ENCODE measurements at places on chromosomes 12 and 14. TPM values are rescaled to one million over a fixed set of nuclear protein-coding genes. Genes with fewer than 3 reads are reported as not detected.

GRCh38 chr12:69167648-69168165, 71.7 kb upstream of the CPSF6 start:
- no peak overlapping the region for H3K4me3 ChIP-seq
- no peaks in the 10 kb centered on the region for H3K4me1 ChIP-seq
- no peak for DNase-seq
- no peak overlapping the region for H3K27ac ChIP-seq
- no peaks in the 10 kb centered on the region for H3K27me3 ChIP-seq
- H3K36me3 ChIP-seq: no peaks in the 10 kb centered on the region

KLHDC1 gene
- total RNA-seq: 14.8 TPM

DNA sequence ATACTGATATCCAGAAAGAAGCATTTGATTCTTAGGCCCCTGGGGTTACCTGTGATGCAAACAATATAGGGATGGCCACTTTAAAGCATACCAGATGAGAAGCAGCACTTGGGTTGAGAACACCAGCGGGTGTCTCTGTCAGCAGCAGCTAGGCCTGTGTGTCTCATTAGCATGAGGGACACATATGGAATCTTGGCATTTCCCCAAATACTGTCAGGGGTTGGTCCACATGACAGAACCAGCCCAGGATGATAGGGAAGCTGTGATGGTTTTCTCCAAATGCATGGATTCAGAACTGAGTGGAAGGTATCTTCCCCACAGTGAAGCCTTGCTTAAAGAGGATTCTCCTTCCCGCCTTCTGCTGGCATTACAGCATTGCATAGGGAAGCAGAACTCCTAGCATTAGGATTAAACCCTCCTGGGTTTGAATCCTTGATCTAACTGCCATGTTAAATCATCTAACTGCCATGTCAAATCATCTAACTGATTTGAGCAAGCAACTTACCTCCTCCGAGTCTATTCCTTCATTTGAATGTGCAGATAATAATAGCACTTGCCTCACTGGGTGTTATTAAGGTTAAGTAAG, 111.5 kb upstream of the WSCD2 start:
- no peak overlapping the region for H3K27ac ChIP-seq
- no peaks in the 10 kb centered on the region for H3K36me3 ChIP-seq
- no peaks in the 10 kb centered on the region for H3K4me1 ChIP-seq
- no peak overlapping the region for H3K4me3 ChIP-seq
- DNase-seq: no peak

KRT80 gene
- total RNA-seq: 1.6 TPM

MANSC1 gene
- total RNA-seq: 47.6 TPM

GRCh38 chr12:15971211-15971610, 60.1 kb downstream of the DERA start:
- H3K4me3 ChIP-seq: no peak overlapping the region
- H3K27me3 ChIP-seq: no peaks in the 10 kb centered on the region
- DNase-seq: no peak
- no peak overlapping the region for H3K27ac ChIP-seq
- H3K4me1 ChIP-seq: no peaks in the 10 kb centered on the region

GRCh38 chr12:114916541-114916940, 232.6 kb upstream of the TBX3 start:
- no peaks in the 10 kb centered on the region for H3K36me3 ChIP-seq
- no peak for DNase-seq
- no peak overlapping the region for H3K27ac ChIP-seq
- no peaks in the 10 kb centered on the region for H3K4me1 ChIP-seq
- no peaks in the 10 kb centered on the region for H3K27me3 ChIP-seq
- H3K4me3 ChIP-seq: no peak overlapping the region

DNA sequence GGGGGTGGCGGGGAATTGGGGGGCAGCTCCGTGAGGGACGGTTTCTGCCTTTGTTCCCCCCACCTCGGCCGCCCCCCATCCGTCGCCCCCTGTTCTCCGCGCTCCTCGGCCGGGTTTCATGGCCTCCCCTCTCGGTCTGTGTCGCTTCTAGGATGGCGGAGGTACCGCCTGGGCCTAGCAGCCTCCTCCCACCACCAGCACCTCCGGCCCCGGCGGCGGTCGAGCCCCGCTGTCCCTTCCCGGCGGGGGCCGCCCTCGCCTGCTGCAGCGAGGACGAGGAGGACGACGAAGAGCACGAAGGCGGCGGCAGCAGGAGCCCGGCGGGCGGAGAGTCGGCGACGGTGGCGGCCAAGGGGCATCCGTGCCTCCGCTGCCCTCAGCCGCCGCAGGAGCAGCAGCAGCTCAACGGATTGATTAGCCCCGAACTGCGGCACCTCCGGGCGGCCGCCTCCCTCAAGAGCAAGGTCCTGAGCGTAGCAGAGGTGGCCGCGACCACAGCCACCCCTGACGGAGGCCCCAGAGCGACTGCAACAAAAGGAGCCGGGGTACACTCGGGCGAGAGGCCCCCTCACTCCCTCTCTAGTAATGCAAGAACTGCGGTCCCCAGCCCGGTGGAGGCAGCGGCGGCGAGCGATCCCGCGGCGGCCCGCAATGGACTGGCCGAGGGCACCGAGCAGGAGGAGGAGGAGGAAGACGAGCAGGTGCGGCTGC, 575 bp downstream of the NAA30 start:
- H3K36me3 ChIP-seq: no peaks in the 10 kb centered on the region
- DNase-seq: peak; percentile 40
- peaks cover 25% of the 10 kb centered on the region for H3K4me1 ChIP-seq
- peak overlapping the region; percentile 73 for H3K27ac ChIP-seq
- H3K27me3 ChIP-seq: no peaks in the 10 kb centered on the region
- peak overlapping the region; percentile 89 for H3K4me3 ChIP-seq

GLT1D1 gene
- total RNA-seq: 0.13 TPM

DNA sequence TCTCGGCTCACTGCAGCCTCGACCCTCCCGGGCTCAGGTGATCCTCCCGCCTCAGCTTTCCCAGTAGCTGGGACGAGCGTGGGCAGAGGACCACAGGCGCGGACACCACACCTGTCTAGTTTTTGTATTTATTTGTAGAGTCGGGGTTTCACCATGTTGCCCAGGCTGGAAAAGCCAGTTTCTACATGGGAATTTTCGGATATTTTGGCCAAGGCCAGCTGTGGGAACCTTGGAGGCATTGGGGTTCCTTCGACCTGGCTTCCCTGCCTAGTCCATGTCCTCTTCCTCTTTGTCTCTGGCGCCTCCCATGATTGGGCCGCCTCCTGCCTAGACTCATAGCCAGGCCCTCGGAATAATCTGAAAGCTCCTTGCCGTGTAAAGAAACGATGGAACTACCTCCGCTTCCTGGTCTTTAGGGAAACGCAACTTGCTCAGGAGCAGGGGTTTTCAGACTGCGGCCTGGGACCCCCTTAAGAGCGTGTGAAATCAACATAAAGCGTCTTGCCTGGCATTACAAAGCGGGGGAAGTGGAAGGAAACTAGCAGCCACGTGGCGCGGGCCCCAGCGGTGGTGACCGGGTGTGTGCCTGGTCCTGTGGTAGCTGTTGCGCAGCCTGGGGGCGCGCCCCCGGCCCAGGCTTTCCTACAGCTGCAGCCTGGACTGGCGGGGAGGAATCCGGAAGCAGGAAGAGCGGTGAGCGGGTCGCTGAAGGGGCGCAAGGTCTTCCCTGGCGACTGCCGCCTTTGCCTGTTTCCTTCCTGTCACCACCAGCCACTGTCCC, 1.4 kb upstream of the HSP90AA1 start:
- peak overlapping the region; percentile 98 for H3K27ac ChIP-seq
- peaks cover 41% of the 10 kb centered on the region for H3K4me1 ChIP-seq

DNA sequence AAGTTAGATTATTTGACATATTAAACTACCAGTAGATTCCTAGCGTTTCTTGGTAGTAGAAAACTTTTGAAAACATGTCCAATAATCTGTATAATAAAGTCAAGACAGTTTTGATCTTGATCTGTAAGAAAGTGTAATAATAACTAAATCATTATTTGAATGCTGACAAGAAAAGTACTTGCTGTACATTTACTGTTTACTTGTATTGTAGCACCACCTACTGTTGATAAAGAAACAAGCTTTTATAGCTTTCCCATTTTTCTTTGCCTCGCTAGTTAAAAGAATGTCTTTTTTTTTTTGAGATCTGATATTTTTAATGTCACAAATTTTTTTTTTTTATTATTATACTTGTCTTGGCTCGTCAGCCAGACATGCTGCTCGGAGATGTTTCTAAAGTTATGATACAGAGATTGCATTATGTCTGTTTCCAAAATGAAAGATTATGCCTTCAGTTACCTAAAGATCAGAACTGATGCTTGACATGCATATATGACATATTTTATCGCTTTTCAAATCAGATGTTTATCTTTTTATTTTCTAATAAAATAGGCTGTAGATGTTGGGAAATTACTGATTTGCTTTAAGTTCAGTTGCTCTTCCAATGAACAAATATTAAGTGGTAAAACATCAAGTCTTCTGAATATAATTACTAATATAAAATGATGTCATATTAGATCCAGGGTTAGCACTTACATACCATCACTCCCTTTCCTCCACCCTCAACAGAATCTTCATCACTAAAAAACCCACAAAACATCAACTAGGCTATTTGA, 140.5 kb downstream of the AKAP6 start:
- no peaks in the 10 kb centered on the region for H3K27me3 ChIP-seq
- H3K36me3 ChIP-seq: no peaks in the 10 kb centered on the region
- H3K27ac ChIP-seq: no peak overlapping the region
- no peak overlapping the region for H3K4me3 ChIP-seq
- H3K4me1 ChIP-seq: peaks cover 18% of the 10 kb centered on the region

DDX23 gene
- total RNA-seq: 59.4 TPM

ITGA5 gene
- total RNA-seq: 62.7 TPM

GRCh38 chr12:9114946-9115345, 773 bp downstream of the A2M start:
- H3K27me3 ChIP-seq: no peaks in the 10 kb centered on the region
- no peaks in the 10 kb centered on the region for H3K4me1 ChIP-seq
- no peaks in the 10 kb centered on the region for H3K36me3 ChIP-seq
- H3K4me3 ChIP-seq: no peak overlapping the region
- peak overlapping the region; percentile 24 for H3K27ac ChIP-seq
- DNase-seq: no peak

LMNTD1 gene
- 2.3 TPM for total RNA-seq

GRCh38 chr12:78229591-78230101, 399.0 kb downstream of the NAV3 start:
- no peaks in the 10 kb centered on the region for H3K36me3 ChIP-seq
- no peaks in the 10 kb centered on the region for H3K4me1 ChIP-seq
- H3K4me3 ChIP-seq: no peak overlapping the region
- peak; percentile 15 for DNase-seq
- no peaks in the 10 kb centered on the region for H3K27me3 ChIP-seq
- no peak overlapping the region for H3K27ac ChIP-seq

All from thyroid gland (tissue), 4 donors.